Progenitor cell of endocrine pancreas (in vitro differentiated cells): ENCODE measurements at places on chromosomes 1 and 21.

DNA sequence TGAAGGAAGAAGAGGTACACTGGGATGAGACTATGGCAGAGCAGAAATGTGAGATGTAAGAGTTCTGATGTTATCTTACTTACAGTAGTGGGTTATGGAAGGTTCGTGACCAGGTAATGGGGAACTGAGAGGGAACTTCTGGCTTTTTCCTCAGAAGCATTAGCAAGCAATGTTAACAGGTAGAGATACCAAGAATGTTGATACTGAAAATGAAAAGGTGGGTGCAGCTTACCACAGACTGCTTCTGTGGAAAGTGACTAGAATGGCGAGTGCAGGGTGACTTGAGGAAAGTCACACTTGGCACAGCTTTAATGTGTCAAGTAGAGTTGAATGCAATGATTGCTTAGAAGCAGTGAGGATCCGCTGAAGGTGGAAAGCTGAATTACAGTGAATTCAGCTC lies 70.8 kb downstream of the PLA2G4A start:
- DNase-seq: no peak

- no peak for DNase-seq
Observed at GRCh38 chr1:107499139-107499744, 358.4 kb downstream of the NTNG1 start.

DNA sequence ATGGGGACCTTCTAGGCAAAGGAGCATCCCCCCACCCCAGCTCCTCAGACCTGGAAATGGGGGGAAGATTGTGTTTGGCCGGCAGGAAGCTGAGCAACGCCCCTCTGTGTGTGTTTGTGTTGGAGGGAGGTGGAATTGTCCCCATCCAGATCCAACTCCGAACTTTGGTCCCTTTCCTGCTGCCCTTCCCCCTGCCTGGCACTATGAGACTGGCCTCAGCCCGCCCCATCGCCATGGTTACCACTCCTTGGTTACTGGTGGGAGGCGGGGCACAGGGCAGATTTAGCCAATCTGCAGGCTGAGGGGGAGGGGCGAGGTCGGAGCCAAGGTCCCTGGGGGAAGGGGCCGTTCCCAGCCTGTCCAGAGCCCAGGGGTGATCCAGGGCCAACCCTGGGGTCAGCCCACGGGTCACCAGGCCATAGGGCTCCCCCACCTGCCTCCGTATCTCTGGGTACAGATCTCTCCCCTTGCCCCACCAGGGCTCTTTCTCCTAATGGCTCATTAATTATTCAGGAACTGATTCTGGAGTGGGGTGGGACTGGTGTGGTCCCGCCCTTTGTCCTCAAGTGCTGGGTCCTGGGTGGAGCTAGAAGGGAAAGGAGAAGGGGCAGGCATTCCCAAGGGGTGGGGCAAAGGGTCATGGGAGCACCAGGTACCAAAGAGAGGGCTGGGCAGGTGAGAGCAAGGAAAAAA lies 15.2 kb downstream of the PTPRF start:
- DNase-seq: peak; percentile 87

GRCh38 chr1:203353486-203353885 lies 2.6 kb upstream of the FMOD start:
- no peak for DNase-seq

GRCh38 chr1:11681071-11681771 lies at the start of gene MAD2L2:
MAD2L2 (minus strand) TSS chr1:11681148; CDS start chr1:11680601, 547 bp downstream.
- peak; percentile 54 for DNase-seq

GRCh38 chr1:36366091-36366661 lies 19.5 kb downstream of the STK40 start:
- DNase-seq: no peak

DNA sequence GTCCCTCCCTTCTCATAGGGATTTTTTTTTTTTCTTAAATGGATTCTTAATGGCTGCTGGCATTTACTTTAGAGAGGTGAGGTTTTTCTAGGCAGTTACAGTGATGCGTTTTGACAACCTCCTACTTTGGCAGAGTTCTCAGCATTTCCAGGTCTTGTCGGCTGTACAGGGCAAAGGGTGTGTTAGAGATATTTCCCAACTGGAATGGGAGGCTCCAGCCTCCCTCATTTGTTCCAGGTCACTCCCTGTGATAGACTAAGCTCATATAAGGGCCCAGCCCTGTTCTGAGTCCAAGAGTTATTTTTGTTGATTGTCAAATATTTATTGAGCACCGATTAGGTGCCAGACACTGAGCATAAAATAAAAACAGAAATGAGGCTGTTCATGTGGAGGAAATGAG lies 7.6 kb upstream of the XKR8 start:
- DNase-seq: no peak

- DNase-seq: no peak
Observed at GRCh38 chr21:29195981-29196669, 65.7 kb downstream of the MAP3K7CL start.

DNA sequence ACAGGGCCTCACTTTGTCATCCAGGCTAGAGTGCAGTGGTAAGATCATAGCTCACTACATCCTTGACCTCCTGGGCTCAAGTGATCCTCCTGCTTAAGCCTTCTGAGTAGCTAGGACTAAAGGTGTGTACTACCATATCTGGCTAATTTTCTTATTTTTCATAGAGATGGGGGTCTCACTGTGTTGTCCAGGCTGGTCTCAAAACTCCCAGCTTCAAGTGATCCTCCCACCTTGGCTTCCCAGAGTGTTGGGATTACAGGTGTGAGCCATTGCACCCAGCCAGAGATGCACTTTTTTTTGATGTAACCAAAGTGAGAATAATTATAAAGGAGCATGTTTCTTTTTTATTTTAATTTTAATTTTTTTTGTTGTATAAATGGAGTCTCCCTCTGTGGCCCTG lies 28.4 kb downstream of the CLIC4 start:
- DNase-seq: no peak

- DNase-seq: no peak
Observed at GRCh38 chr1:38009088-38009840, 3.3 kb upstream of the UTP11 start.

DNA sequence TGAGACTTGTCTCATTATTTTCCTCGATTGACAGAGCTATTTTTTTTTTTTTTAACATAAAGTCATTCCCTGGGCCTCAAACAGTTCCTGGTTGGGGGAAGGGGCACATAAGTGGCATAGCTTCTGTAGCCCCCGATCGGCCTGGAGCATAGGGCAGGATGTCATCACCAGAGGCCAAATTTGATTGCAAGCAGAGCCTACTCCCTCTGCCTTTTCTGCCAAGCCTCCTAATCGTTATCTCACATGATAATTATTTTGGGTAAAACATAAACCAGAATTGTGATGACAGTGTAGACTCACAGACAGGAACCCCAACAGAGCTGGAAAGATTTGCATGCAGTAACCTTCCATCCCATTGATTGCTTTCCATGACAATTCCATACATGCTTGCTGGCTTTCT lies 404.8 kb downstream of the PCP4 start:
- no peak for DNase-seq

- peak; percentile 39 for DNase-seq
Observed at GRCh38 chr1:224183591-224184312, 712 bp downstream of the DEGS1 start.

GRCh38 chr1:226365831-226366231 lies 42.1 kb downstream of the PARP1 start:
- no peak for DNase-seq

GRCh38 chr1:17140279-17140678 lies 21.0 kb upstream of the PADI2 start:
- DNase-seq: no peak

GRCh38 chr1:156860628-156861423 lies at the start of gene NTRK1:
NTRK1 (plus strand) TSS chr1:156860865; CDS start chr1:156860935, 70 bp downstream.
- DNase-seq: no peak
